CD4-positive, alpha-beta T cell treated with Interleukin-4 for 4 hours (primary cell): ENCODE measurements at places on chromosomes 11 and 22.

DNA sequence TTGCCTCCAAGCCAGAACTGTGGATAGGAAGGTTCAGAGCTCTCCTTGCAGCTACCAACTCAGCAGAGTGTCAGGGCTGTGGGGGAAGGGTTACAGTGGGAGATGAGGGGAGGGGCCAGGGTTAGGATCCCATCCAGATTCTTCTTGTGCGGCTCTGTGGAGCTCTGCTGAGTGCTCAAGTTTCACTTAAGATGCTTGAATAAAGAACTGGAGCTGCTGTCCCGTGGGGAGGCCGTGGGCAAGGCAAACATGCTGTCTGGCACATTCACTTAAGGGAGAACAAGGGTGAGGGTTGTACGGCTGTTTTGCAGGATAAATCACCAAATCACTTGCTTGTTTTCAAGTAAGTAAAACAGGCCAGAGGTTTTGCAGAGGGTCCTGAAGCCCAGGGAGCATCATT is 197.1 kb downstream of the FAM76B start:
- DNase-seq = no peak

GRCh38 chr11:69299023-69299461 is 5.1 kb downstream of the MYEOV start:
- DNase-seq = no peak

- DNase-seq = no peak
Measured at GRCh38 chr22:17471886-17472535, 91.3 kb upstream of the SLC25A18 start.

- no peak for DNase-seq
Measured at GRCh38 chr11:47078751-47079521, 97.7 kb downstream of the ARFGAP2 start.

DNA sequence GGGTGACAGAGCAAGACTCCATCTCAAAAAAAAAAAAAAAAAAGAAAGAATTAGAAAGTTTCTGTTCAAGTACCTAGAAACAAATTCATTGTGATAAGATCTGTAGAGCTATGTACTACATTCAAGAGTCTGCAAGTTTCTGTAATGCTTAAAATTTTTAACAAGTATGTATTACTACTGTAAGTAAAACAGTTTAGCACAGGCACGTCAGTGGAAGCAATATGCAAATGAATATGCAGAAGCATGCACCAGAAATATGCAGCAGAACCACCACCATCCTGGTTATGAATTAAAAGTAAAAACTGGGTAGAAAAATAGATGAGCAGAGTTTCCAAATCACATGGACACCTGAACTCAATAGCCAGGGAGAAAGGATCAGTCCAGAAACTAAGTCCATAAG is 19.3 kb downstream of the SBF2 start:
- DNase-seq = no peak

DNA sequence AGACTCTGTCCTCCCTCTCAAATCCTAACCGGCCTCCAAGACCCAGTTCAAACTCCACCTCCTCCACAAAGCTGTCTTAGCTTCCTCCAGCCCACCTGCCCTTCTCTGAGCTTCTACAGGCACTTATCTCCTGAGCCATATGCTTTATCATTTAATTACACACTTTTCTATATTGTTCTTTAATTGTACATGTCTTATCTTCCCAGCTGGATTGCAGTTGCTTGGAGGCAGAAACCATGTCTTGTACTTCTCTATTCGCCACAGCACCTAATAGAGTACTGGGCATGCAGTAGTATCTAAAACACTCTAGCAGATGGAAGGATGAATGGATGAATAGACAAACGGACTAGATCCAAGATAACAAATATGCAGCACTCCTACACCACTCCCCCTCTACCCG is 11.3 kb downstream of the TRIM29 start:
- no peak for DNase-seq

DNA sequence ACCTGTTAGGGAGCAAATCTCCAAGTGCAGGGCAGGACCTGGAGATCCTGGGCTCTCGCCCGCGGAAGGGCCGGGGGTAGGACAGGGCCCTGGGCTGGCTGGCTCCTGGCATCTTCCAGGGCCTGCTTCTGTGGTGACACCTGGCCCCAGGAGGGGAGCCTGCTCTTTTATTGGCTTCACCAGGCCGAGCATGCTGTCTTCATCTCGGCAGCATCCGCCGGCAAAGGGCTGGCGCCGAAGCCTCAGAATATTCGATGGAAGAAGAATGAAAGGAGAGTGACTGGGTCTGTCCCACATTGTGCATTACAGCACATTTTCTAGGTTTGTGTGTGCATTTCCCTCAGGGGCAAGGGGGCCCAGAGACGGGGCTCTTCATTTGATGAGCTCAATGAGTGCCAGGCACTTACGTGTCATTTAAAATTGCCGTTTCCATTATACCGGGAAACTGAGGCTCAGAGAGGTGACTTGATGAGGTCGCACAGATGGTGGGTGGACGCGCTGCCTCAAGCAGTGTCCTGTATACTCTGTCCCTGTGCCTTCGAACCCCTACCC is 70.0 kb downstream of the RBX1 start:
- DNase-seq = no peak
